ENCODE measurements at places on chromosomes 7 and 10.

DNA sequence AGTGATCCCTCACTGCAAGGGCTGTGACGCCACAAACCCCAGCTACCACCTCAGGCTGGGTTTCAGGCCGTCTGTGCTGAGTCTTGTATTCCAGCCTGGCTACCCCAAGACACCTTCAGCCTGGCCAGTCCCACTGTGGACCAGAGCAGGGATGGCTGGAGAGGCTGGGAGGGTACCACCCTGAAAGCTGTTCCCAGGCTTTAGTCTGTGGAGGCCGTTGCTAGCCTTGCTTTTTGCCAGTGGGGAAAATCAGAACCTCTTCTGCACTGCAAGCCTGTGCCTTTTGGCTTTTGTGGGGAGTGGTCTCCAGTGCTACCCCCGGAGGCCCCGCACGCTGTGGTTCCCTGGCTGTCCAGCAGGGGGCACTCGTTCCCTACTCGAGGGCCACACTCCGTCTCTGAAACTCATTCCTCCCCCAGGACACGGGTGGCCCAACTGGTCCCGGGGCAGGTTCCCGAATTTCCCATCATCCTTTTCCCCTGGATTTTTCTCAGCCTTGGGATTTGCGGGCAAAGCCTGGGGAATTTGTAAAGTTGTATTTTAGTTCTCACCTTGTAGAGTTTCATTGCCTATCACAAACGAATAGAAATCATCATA lies 128.4 kb upstream of the BTBD16 start:
- H3K27me3 ChIP-seq: no peaks in the 10 kb centered on the region
- no peak overlapping the region for H3K4me3 ChIP-seq
- no peak overlapping the region for H3K27ac ChIP-seq
- ATAC-seq: no peak
- no peaks in the 10 kb centered on the region for H3K36me3 ChIP-seq

GRCh38 chr7:81680120-81680519 lies 89.7 kb downstream of the HGF start:
- H3K27ac ChIP-seq: no peak overlapping the region
- H3K27me3 ChIP-seq: no peaks in the 10 kb centered on the region
- no peak overlapping the region for H3K4me3 ChIP-seq
- no peaks in the 10 kb centered on the region for H3K36me3 ChIP-seq

- no peak overlapping the region for H3K27ac ChIP-seq
- ATAC-seq: no peak
- H3K4me3 ChIP-seq: no peak overlapping the region
- no peaks in the 10 kb centered on the region for H3K4me1 ChIP-seq
- H3K36me3 ChIP-seq: no peaks in the 10 kb centered on the region
Measured at GRCh38 chr10:43045631-43046287, 31.1 kb upstream of the RET start.

- ATAC-seq: no peak
- H3K4me3 ChIP-seq: no peak overlapping the region
- H3K27me3 ChIP-seq: no peaks in the 10 kb centered on the region
- no peaks in the 10 kb centered on the region for H3K36me3 ChIP-seq
Measured at GRCh38 chr7:28695300-28696295, 262.5 kb downstream of the TRIL start.
